ENCODE measurements at places on chromosomes 6 and 20.

DNA sequence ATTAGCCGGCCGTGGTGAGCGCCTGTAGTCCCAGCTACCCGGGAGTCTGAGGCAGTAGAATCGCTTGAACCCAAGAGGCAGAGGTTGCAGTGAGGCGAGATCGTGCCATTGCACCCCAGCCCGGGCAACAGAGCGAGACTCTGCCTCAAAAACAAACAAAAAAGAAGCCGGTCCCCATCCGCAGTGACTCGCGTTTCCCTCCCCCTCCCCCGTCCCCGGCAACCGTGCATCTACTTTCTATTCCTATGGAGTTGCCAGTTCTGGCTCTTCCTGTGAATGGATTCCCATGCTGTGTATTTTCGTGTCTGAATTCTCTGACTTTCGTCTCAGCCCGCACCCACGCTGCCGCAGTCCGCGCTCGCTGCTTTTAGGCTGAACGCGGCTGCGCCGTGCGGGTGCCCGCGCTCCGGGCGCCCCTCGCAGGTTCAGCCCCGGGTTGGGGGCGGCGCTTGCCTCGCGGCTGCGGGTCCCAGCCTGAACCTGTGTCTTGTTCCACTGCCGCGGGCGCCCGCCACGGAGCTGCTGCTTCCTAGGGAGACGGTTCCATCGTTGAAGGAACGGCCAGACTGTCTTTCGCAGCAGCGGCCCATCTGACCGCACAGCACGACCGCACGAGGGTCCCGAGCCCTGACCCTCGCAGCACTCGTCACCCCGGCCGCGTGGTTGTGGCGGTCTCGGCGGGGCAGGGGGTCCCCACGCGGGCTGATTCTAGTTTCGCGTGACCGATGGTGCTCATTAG is 1.1 kb upstream of the MRGBP start:
- peak; percentile 55 for DNase-seq

- DNase-seq = no peak
Observed at GRCh38 chr6:29011276-29011734, 6.2 kb upstream of the ZNF311 start.

DNA sequence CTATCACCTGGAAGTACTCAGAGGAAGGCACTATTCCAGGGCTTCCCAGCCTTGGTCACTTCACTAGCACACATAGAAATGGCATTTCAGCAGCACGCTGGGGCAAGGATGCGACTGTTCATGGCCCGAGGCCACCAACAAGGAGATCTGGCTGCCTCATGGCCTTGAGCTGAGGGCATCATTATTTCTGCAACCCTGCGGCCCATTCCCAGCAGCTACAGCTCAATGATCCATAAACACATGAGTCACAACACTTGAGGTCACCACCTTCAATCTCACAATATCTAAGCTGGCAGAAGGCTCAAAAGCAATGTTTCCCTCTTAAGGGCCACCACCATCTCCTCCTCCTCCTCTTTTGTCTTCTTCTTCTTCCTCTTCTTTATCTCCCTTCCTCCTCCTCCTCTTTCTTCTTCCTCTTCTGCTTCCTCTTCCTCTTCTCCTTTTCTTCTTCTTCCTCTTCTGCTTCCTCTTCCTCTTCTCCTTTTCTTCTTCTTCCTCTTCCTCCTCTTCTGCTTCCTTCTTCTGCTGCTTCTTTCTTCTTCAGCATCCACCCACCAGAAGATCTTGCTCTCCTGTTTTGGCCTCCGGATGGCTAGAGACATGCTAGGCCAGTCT is 382.9 kb upstream of the CNR1 start:
- no peak for DNase-seq

- DNase-seq = peak; percentile 37
Observed at GRCh38 chr20:35490736-35491181, 35.4 kb downstream of the CEP250 start.

DNA sequence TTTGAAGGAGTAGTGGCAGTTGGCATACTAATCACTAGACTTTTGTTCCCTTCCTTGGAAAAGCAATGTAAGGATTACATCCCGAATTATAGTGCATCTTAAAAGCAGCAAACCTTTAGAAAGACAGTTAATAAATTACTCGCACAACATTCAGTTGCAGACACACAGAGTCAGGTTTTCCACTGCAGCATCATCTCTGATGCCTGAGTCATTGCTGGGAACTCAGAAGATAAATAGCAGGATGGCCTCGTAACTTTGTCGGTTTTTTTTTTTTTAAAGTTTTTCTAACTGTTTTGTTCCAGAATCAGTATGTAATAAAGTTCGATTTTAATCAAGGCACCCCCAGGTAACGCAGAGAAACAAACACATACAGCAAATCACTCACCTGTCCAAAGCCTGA is 34.3 kb downstream of the GJA10 start:
- DNase-seq = no peak

GRCh38 chr6:14873101-14873500 is 372.8 kb upstream of the JARID2 start:
- DNase-seq = no peak

- no peak for DNase-seq
Observed at GRCh38 chr6:15376900-15377487, 131.1 kb downstream of the JARID2 start.

GRCh38 chr6:43491750-43492661 is 14.6 kb downstream of the TJAP1 start:
- DNase-seq = no peak

DNA sequence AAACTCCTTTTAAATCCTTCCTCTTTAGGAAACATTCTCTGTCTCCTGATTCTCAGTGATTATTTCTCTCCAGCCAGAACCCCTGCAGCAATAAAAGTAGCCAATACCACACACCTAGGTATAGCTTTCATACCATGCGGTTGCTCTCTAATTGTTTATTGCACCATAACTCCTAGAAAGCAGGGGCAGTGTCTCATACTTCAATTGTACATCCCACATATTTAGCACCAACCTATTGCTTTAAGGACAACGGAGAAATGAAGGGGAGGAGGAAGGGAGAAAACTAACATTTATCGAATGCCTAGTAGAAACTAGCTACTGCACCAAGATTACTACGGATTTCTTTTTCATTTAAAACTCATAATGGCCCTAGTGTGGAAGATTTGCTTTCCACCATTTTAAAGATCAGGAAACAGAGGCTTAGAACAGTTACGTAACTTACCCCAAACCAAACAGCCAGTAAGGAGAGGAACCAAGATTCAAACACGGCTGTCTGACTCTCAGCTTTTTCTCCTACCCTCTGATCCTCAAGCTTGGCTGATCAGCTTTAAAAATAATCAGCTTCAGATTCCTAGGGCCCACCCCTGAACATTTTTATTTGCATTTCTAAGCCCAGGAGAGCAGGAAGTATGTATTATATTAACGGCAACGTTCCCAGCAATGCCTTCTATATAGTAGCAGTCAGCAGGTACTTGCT is 43.4 kb upstream of the ATXN1 start:
- no peak for DNase-seq

DNA sequence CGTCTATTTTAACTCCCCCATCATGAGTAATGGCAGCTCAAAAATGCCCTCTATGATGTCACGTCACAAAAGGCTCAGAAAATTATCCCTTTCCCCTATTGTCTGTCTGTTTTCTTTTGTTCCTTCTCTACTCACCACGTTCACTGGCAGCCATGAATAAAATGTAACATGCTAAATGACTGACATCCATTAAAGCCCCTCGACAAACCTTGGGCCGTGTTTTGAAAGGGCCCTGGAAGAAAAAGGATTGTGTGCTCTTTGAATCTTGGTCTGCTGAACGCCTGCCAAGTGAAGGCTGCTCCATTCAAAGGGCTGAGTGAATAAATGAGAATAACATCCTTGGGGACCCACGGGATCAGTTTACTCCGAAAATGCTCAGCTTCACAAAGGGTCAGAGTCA is 118.7 kb downstream of the RPS12 start:
- no peak for DNase-seq

DNA sequence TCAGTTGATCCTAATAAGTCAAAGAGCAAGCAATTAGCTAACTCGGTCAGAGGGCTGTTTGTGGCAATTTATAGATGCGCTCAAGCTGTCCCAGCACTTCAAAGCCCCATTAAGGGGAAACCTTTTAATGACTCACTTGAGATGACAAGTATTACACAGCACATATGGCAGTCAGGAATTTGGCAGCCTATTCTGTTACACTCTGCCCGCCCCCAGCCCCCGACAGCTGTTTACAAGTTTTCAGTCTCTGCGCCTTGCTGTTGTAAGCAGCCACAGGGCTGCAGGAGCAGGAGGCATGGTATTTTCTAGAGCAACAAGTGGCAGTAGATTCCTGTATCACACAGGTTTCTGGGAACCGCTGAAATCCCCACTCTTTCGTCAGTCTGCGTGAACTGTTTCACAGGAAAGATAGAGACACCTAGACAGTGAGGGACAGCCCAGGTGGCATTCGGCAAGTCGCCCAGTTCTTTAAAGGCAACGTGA is 263.0 kb downstream of the FOXC1 start:
- no peak for DNase-seq

- no peak for DNase-seq
Observed at GRCh38 chr6:30066082-30066481, 916 bp upstream of the PPP1R11 start.

GRCh38 chr6:10417681-10418104 is 2.8 kb upstream of the TFAP2A start:
- DNase-seq = no peak

GRCh38 chr6:150230164-150230561 is 87.3 kb downstream of the PPP1R14C start:
- no peak for DNase-seq

DNA sequence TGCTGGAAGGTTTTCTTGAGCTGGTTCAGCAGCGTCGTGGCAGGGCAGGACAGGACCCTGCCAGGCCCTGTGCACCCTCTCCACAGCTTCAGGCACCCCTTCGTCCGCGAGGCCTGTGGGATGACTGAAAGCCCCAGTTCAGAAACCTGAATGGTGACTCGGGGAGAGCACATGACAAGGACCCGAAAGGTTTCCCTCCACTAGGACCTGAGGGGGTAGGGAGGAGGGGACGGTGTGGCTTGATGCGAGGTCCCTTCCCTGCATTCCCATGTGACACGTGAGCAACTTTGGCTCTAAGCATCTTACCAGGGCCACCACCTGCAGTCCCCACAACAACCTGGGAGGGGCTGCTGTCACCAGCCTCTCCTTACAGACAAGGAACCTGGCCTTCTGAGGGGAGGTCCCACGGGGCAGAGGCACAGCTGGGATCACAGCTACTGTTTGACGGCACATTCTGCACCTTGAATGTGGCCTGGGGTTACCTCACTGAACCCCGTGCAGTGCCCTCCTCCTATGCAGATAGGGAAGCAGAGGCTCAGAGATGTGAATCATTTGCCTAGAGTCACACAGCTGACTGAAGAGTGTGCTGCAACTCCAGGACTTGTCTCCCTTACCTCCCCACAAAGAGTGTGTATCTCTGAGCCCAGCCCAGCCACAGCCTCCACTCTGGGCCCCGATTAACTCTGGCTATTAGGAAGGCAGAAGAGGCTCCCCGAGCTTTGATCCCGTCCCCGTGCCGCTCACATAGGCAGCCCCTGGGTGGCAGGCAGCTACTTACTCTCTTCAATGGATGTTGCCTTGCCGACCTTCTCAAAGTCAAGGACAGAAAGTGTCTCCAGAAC is 84.6 kb downstream of the PTPN1 start:
- DNase-seq = no peak

- DNase-seq = no peak
Observed at GRCh38 chr20:59007665-59008511, 834 bp upstream of the CTSZ start.

- DNase-seq = no peak
Observed at GRCh38 chr6:15674690-15675386, 12.0 kb upstream of the DTNBP1 start.

DNA sequence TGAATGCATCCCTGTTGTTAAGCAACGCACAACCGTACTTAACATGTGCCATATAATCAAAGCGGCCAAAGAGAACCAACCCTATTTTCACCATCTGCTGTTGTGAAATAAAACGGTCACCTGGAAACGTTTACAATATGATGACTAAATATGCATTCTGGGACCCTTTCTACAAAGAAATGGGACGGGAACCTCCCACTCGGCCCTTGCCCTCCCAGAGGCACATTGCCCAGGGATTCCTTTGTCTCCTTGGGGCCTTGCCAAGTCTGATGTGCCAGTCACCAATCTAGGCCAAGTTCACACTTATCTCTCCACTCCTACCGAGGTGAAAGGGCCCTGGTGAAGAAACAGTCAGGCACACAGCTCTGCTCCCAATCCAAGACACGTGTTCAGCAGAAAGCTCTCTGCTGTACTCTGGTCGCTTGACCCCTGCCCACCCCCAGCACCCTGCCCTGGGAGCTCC is 427.4 kb upstream of the JARID2 start:
- DNase-seq = no peak

GRCh38 chr20:32966881-32967781 is 37.1 kb downstream of the SUN5 start:
- DNase-seq = no peak

DNA sequence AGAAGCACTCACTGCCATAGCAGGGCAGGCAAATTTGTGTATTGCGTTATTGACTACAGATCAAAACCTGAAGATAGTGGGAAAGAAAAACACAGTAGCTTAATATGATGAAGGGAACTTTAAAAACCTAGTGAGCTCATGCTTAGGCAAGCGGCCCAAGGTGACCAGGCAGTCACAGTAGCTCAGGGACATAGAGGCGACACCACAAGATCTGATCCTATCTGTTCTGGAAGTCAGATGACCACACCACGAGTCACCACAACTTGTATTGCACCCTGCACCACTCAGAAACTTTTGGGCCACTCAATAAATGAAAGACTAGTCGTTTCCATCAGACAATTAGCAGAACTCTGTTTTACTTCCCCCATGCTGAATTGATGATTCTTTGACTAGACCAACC is 4.9 kb downstream of the CLIC5 start:
- no peak for DNase-seq

GRCh38 chr20:59939879-59940128 is 301 bp downstream of the PPP1R3D start:
- no peak for DNase-seq

GRCh38 chr6:69866351-69866769 is at the start of gene COL19A1:
Gene COL19A1 (plus strand): TSS chr6:69866556. CDS start chr6:69879568, 13,012 bp downstream.
- DNase-seq = no peak

GRCh38 chr20:32164984-32165735 is 42.4 kb downstream of the PLAGL2 start:
- DNase-seq = no peak

DNA sequence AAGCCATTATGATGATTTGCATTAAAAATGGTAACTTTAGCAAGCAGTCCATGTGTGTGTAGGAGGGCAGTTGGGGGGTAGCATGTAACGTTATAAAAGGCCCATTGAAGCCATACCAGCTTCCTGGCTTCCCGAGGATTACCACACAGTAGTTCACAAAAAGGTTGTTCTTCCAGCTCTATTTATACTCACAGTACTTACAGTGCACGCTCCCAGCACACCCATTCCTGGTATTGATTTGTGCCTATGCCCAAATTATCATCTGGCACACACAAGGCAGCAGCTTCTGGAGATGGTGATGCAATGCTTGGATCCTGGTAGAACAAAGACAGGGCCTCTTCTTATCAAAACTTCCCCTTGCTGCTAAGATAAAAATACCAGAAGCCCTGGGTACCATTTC is 436.8 kb downstream of the HAO1 start:
- DNase-seq = no peak

DNA sequence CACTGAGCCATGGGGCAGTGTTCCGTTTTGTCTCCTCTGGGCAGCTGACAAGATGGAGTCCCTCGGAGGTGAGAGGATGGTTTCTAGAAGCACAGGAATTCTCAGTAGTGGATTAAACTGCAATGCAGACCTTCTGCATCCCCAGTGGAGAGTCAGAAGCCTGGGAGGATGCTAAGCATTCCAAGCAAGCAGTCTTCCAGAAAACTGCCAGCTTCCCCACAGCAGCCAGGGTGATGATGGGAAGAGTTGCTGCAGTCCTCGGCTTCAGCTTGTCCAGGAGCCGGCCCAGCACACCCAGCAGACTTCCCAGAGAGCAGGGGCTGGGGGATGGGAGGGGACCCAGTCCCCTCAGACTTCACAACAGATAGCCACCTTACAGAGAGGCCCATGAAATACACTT is 163.6 kb downstream of the LY86 start:
- no peak for DNase-seq
